Fibroblast of lung (primary cell): ENCODE measurements at places on chromosomes 5 and 9.

- no peak for DNase-seq
Observed at GRCh38 chr5:94830520-94830919, 212.1 kb downstream of the SLF1 start.

DNA sequence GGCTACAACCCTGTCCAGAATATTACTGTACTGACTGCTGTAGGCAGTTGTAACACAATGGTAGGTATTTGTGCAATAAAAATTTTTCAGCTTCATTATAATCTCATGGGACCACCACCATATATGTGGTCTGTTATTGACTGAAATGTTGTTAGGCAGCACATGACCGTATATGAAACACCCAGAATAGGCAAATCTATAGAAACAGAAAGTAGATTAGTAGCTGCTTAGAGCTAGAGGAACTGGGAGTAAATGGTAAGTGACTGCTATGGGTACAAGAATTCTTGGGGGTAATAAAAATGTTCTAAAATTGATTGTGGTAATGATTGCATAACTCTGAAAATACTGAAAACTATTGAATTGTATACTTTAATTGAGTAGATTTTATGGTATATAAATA is 185.7 kb downstream of the ESM1 start:
- no peak for DNase-seq

DNA sequence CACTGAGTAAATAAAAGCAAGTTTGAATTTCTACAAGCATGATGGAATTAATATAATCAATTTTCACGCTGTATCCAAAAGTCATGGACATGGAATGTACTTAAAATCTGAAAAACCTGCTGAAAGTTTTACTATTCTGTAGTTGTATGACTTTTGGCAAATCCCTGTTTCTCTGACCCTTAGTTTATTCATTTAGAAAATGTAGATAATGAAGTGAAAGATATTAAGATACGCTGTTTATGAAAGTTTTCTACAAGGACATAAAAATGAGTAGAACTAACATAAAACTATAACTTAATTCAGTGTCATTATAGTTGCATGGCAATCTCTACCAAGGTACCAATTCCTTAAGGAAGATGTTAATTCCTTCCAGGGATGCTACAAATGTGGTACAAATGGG is 363.2 kb upstream of the MPDZ start:
- DNase-seq, result no peak

- no peak for DNase-seq
Observed at GRCh38 chr5:142819292-142819691, 49.1 kb downstream of the ARHGAP26 start.

DNA sequence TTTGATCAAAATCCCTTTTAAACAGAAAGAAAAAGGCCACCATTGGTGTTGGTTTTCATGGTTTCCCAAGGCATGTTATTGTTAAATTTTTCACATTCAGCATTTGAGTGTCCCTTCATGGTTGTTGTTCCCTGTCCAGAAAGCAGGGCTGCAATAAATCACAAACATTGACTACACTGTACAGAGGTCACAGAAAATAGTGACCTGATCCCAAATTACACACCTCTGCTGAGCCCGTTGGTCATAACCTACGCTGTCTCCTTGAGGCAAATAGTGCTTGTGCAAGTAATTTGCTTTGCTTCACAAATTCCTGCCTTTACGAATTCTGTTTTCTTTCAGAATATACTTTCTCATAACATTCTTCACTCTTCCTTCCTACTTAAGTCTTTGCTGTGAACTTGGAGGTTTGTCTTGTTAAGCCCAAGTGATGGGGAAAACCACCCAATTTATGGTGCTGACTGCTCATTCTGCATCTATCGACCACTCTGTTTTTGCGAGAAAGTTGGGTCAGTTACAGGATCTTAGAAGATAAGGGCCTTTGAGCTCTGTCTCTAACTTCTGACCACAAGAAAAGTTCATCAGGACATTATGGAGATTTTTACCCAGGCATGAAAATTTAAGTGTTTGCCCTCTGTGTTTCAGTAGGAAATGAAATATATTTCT is 16.0 kb downstream of the PIK3R1 start:
- DNase-seq, result no peak
